ENCODE measurements at places on chromosomes 2 and 18. TPM values are rescaled to one million over a fixed set of nuclear protein-coding genes. Genes with fewer than 3 reads are reported as not detected.

- DNase-seq = no peak
Observed at GRCh38 chr2:81942136-81942680, 1637.7 kb upstream of the LRRTM1 start.

DNA sequence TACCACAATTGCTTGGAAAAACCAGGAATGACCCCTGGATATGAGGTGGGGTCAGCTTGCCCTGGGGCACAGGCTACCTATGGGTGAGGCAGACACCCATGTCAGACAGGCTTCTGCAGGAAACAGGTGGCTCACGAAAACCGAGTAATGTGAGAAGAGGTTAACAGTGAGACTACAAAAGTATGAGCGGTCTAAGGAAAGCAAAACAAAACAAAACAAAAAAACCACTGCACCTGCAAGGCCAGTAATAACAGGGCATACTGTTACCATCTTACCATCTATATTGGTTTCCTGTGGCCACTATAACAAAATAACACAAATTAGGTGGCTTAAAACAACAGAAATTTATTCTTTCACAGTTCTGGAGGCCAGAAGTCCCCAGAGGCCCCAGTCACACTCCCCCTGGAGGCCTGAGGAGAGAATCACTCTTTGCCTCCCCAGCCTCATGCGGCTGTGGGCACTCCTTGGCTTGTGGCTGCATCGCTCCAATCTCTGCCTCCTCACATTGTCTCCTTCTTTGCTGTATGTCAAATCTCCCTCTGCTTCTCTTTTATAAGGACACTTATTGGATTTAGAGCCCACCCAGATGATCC is 86.6 kb upstream of the EPC2 start:
- DNase-seq = no peak

DNA sequence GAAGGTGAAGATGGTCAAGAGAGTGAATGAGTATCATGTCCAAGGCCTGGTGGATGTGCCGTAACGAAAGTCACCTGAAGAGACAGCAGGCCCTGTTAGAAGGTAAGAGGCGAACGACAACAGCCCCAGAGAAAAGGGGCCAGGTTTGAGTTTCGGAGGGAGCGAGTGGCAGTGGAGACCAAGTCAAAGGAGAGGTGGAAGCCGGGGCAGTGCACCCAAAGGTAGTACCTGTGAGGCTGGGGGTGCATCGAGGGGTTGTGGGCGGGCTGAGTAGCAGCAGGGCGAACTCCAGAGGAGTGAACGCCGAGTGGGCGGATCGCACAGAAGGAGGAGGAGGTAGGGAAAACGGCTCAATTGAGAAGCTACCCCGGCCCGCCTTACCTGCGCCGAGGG is 358 bp downstream of the USP37 start:
- no peak for DNase-seq

DNA sequence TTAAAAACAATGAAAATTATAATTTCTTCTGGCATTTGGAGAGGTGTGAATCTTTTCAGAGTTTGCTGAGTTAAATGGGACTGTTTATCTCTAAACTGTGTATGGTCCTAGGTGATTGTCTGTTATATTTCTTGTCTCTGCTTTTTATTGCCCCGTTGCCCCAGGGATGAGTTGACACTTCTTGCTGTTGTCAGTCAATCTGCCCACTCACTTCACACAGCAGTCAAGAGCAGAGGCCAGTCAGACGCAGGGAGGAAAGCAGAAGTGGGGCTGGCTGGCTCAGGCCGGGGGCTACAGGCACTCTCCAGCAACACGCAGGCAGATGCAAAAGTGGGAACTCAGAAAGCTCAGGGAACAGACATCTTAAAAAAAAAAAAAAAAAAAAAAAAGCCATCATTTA is 365.2 kb downstream of the CLIP4 start:
- no peak for DNase-seq

Gene ABCG8
- not detected for total RNA-seq

GRCh38 chr2:169716938-169717690 is 16.5 kb upstream of the KLHL23 start:
- no peak for DNase-seq

Gene CDK15
- 0.21 TPM for total RNA-seq

DNA sequence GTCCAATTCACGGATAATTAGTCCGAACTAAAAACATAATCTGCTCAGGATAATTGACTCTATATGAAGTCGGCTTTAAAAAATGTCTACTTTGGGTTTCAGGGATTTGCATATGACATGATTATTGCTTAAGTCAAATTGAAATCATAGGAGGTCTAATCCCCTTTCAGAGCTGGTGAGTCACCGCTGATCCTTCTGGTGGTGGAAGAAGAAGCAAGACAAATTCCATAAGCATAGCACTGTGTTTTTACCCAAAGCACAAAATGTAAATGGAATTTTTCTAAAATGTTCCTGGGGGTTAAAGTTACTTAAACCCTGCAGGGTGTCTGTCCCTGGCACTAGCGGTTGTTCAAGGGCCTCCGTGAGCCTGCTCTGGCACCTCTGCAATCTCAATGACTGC is 460.2 kb downstream of the LRATD1 start:
- DNase-seq = no peak

- DNase-seq = no peak
Observed at GRCh38 chr2:141766225-141766624, 364.6 kb downstream of the LRP1B start.

All from kidney epithelial cell (primary cell).